ENCODE measurements at places on chromosomes 5 and 9.

- DNase-seq = no peak
These were observed 53.5 kb downstream of the FOXI1 start for GRCh38 chr5:170159101-170159698.

GRCh38 chr5:123120197-123120596 lies 31.2 kb downstream of the PRDM6 start:
- no peak for DNase-seq

DNA sequence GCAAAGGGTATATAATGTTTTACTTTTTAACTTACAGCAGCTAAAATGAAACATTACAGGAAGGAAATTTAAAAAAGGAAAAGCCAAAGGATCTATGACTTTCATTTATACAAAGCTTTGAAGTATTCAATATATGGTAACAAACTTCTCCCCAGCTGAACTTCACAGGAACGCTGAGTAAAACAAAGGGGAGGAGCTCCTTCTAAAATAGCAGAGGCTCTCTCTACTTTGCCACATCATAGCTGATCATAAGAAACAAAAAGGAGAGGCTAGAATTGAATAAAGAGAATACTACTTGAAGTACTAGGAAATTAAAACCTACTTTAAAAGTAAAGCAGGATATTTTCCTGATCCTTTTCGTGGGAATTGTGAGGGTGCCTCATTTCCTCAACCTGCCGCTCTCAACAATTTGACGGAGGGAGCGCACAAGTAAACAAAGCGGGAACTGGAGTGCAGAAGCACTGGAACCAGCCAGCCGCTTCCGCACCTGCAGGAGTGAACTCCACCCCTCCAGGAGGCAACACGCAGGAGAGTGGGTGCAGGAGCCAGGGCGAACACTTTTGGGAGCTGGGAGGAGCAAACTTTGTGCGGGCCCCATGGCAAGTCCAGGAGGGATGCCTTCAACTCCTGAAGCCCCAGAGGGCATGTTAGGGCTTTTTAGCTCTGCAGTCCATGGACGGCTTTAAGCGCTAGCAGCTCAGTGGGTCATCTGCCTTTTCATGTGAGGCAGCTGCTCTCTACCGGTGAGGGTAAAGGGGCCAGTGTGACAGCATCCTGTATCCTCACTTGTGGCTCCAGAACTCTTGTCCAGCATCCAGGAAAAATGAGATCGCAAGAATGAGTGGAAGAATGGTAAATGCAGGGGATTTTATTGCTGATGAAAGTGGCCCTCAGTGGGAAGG lies 757.4 kb downstream of the PTPRD start:
- DNase-seq = no peak

GRCh38 chr5:73306078-73306719 lies 133.2 kb downstream of the TMEM174 start:
- no peak for DNase-seq

- DNase-seq = no peak
These were observed 55.8 kb downstream of the NSD1 start for GRCh38 chr5:177189416-177189815.

DNA sequence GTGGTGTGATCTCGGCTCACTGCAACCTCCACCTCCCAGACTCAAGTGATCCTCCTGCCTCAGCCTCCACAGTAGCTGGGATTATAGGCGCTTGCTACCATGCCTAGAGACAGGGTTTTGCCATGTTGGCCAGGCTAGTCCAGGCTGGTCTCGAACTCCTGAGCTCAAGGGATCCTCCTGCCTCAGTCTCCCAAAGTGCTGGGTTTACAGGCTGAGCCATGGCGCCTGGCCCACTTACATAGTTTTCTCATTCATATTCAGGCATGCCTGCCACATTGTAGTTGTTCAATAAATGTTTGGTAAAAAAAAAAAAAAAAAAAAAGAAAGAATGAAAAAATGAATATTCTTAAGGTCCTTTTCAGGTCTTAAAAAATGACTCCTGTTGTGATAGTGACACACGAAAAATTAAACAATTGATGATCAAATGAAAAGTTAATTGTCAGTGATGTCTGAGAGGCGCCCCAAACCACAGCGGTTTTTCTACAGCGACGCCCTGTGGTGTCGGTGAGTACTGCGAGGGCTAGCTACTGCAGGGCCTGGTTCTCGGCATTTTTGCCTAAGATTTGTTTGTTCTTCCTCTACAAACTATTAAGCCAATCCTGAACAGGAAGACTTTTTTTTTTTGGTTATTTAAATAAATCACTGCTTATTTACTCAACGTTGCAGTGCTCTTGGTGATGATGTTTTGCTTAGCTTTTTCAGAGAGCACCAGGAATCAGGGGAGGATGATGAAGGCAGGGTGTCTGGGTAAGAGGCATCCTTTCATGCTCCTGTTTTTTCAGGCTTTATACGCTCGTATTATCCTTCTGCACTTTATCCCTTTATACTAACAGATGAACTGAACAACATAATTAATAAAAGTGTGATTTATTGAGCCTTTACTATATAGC lies 67.0 kb upstream of the DPYSL3 start:
- no peak for DNase-seq

DNA sequence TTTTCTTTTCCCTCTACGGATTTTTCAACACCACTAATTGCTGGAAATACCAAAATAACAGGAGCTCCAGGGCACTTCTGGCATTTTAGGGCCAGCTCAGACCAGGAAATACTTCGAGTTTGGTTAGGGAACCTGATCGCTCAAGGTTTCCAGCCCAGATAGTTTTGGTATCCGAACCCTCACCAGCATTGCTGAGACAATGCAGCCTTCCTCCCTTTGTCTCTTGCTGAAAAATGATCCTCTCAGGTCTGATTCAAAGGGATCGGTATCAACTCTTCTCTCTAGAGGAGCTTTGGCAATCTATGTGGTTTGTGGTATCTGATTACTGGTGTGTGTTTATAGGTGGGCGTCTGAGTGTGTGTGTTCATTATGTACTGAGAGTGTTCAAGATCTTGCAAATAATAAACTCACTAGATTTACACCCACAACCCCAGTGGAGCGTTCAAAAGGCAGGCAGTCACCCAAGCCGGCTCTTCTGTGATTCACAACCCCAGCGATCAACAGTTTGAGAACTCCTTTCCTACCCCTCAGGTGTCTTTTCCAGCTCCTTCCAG lies 122.8 kb upstream of the EGFLAM start:
- no peak for DNase-seq

DNA sequence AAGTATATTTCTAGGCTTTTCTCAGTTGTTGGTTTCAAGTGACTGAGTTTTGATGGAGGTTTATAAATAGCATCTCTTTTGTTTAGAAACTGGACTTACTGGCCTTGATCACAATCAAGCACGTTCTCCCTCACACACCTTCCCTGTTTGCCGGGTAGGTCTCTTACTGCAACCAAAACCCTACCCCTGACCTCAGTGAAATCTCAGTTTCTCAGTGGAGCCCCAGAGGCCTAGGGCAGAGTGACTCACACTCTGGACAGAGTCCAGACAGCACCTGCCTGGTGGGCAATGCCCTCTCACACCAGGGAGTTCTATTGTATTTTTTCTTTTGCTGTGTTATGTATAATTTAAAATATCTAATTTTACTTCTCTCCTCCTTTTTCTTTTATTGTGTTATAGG lies 48.4 kb upstream of the EPB41L4B start:
- no peak for DNase-seq

DNA sequence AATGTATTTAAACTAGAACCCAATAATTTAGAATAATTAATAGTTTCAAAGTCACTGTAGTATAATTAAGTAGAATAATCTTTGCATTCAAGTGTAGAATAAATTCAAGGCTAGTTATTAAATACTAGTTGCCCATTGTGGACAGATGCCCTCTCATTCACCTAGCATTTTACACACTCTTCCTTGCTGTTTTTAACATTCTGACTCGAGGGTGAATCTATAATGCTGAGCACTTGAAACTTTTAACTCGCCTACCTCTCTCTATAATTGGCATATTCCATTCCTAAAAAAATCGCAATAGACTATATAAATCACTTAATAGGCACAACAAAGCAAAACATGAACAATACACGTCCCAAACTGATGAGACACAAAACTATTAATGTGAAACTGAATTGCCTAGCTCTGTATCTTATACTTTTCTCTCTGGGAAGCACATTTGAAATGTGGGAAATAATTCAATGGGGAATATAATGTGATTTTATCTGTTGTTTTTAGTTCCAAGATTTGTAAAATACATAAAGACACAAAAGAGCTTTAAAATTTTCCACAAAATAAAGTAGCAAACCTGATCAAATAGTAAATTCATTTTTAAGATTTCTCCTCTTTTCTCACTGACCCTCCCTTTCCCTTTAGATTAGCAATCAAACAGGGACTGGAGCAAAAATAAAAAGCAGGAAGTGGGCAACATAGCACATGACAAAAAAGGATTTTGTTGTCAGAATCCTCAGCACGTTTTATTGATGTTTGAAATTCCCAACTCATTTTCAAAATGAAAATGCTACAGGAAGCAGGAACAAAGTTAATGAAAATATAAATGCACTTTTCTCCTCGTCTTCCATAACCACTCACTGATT lies 295.6 kb downstream of the PDE4D start:
- DNase-seq = no peak

GRCh38 chr5:177598477-177598876 lies 1.5 kb upstream of the B4GALT7 start:
- no peak for DNase-seq

- no peak for DNase-seq
These were observed 27.7 kb upstream of the SCGB3A1 start for GRCh38 chr5:180618829-180619562.

Measured in NCI-H1092 treated with DMSO at 0.1 percent for 48 hours (cell line).